ENCODE measurements at places on chromosomes 3 and 15.

- no peak for DNase-seq
These were observed 26.9 kb downstream of the MCTP2 start for GRCh38 chr15:94258246-94258645.

- no peak for DNase-seq
These were observed 61.9 kb downstream of the EIF3J start for GRCh38 chr15:44598892-44599291.

- no peak for DNase-seq
These were observed 741.8 kb downstream of the IGSF11 start for GRCh38 chr3:118292841-118293240.

DNA sequence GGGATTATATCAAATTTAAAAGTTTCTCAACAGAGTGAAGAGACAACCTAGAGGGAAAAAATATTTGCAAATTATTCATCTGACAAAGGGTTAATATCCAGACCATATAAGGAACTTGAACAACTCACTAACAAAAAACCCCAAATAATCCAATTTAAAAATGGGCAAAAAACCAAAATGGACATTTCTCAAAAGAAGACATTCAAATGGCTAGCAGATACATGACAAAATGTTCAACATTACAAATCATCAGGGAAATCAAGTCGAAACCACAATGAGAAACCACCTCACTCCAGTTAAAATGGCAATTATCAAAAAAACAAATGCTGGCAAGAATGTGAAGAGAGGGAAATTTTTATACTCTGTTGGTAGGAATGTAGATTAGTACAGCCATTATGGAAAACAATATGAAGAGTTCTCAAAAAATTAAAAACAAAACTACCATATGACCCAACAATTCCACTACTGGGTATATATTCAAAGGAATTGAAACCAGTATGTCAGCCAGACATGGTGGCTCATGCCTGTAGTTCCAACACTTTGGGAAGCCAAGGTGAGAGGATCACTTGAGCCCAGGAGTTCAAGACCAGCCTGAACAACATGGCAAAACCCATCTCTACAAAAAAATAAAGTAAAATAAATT, 88.5 kb downstream of the CSNK1G1 start:
- DNase-seq, result no peak

GRCh38 chr3:77281721-77282120, 241.8 kb downstream of the ROBO2 start:
- DNase-seq, result no peak

DNA sequence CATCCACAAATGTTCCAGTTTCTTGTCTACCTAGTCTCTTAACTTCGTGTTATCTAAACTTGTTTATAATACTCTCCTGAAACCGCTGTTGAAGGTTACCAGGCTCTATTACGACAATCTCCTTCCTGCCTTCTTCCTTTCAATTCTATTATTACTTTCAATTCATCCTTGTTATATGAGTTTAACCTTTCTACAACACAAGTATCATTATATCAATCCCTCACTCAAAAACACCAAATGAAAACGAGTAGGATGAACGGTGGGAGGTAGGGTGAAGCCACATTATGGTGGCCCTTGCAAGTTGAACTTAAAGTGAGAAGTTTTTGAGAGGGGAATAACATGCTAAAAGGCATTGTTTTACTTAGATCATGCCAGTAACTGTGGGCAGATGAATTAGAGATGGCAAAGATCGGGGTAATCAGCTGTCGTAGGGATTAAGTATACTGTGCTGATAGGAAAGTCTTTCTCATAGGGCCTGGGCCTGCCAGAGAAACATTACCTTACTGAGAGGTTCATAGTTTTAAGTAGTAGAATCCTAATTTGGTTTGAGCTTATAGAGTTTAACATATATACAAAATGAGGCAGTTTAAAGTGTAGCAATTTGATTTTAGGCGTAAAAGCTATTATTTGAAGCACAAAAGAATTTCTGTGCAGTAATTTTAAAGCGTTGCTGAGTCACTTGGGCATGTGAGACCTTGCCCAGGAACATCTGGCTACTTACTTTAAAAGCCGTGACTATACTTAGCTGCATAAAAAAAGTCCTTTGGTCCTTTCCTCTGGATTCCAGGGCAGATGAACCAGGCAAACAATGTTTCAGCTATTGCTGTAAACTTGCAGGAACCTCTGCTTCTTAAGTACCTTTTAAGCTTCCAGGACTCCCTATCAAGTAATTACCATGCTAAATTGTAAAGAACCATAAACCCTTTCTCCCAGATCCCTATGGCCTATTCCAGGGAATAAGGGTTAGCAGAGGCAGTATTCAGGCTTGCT, 3.3 kb upstream of the CEP97 start:
- DNase-seq, result no peak

GRCh38 chr3:177883957-177884356, 652.3 kb upstream of the KCNMB2 start:
- no peak for DNase-seq

GRCh38 chr3:179589143-179589542, 15.3 kb downstream of the MRPL47 start:
- DNase-seq, result no peak

DNA sequence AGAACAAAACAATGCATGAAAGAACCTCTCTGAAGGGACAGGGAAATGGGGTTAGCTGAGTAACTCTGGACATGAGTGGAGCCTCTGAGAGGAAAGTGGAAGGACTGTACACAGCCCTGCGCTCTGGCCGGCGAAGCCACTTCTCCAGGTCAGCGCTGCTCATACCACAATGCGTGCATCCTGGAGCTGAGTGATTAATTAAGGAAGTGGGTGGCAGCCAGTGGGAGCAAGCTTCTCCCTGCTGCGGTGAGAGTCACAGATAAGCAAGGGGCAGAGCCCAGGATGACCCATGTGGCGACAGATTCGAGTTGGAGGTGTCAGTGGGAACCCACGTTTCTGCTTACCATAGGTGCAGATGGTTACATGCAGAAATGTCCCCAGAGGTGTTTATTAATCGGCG, 48.0 kb downstream of the KLF15 start:
- DNase-seq, result no peak

- DNase-seq, result no peak
These were observed 65.8 kb downstream of the ECT2 start for GRCh38 chr3:172816281-172816680.

GRCh38 chr15:60788692-60789103, 309.8 kb upstream of the ICE2 start:
- no peak for DNase-seq

DNA sequence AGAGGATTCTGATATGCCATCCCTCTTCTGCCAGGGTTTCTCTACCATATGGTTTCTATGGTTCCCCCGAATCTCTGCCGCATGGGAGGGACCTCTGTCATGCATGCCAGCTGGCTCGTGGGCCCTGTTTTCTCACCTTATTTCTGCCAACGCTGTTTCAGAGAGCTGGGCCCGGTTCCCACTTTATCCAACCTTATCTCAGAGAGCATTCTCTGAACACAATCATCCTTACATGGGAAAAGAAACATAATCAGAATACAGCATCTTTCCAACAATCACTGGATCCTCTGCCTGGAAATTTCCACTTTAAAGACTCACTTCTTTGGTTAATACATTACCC, 234.5 kb upstream of the ZBTB20 start:
- DNase-seq, result no peak

DNA sequence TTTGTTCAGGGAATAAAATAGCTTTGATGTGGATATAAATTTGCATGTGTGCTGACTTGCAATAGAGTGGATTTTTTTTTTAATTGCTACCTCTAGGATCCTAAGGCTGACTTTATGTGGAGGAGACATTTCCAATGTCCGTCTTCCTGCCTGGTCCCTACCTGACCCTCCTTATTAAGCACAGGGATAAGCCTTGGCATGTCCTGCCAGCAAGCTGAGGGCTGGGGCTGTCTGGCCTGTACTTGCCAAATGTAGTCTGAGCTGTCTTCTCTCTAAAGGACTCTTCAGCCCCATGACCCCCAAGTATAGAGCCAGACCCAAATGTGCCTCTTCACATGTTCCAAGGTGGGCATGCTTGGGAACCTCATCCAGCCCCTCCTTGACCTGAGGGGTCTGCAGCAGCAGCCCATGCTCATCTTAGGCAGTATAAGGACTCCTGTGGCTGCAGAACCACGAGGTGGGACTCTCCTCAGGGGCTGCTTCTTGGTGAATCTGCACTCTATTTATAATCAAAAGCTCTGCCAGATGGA, 88.8 kb downstream of the CACNA1D start:
- no peak for DNase-seq

DNA sequence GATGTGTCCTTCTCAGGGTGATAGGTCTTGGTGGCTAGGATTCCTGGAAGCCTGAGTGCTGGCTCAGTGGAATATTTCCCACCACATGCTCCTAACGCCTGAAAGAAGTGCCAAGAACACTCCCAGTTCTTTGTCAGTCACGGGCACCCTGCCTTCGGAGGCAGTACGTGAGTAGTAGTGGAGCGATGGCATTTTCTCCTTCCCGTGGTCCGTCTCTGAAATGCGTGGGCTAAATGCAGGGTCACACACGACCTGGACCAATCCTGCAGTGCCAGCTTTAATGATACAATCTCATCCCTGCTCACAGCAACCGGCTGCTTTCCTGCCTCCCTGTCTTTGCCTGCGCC, 14.5 kb downstream of the H1-8 start:
- no peak for DNase-seq

DNA sequence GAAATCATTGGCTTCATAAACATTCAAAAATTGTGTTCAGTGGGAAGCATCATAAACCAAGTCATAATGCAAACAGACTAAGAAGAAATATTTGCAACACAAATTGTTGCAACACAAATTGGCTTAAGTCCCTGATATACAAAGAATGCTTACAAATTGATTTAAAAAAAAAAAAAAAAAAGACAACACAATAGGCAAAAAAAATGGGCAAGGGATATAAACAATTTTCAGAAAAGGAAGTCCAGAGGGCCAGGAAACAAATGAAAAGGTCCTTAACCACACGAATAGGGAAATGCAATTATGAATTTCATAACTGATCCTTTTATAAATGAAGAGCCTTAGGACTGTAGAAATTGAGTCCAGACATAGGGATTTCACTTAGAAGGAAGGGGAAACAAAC, 98.9 kb downstream of the LRRK1 start:
- DNase-seq, result no peak

GRCh38 chr15:90060797-90061196, 41.5 kb downstream of the IDH2 start:
- DNase-seq, result no peak

GRCh38 chr3:131026321-131027151, at the start of the genes ASTE1 and NEK11:
Gene ASTE1 (minus strand): TSS chr3:131026825. CDS start chr3:131025306, 1,519 bp downstream.
Gene NEK11 (plus strand): TSS chr3:131026877. CDS start chr3:131029709, 2,832 bp downstream.
- DNase-seq, result peak; percentile 39

DNA sequence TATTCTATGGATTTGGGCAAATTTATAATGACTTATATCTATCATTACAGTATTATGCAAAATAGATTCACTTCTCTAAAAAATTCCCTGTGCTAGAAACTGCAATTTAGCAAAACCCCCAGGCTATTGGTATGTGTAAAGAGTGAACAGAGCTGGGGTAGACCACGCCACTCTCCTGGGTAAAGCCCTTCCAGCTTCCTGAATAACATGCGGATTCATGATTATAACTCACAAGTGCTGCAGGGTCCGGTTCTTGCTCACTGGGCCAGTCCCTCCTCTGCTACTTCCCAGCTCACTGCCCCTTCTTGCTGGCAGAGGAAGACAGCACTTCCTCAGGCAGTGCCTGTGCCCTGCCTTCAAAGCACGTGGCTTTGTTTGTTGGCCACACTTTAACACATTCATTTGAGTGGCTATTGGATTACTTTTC, 4.1 kb downstream of the CD80 start:
- DNase-seq, result no peak

DNA sequence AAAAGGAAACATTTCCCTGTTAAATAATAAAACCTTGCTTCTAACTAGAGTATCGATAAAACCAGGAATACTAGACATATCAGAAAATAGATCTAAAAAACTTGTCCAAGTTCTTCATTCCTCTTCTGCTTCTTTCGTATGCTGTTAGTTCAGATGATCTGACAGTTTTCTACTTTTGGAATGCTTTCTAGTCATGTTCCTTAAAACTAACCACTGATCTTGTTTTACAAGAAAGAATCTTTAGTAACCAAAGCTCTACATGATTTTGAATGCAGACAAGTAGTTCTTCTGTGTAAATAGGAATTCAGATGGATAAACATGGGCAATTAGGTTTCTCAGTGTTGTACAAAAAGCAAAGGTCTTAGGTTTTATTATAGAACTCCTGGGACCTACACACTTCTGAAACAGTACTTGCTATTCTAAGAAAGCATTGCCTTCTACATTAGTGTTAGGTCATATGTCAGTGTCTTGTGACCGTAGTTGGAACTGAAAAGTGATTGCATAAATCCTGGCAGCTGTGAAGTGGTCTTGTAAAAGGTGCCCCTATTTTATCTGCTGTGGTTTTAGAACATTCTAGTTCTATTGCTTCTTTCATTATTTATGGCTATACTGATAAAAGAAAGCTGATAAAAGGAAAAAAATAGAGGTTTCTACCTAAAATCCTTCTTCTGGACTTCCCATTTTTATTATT, 40.7 kb downstream of the SNRK start:
- no peak for DNase-seq

GRCh38 chr3:195226445-195226844, 44.5 kb downstream of the XXYLT1 start:
- DNase-seq, result no peak

DNA sequence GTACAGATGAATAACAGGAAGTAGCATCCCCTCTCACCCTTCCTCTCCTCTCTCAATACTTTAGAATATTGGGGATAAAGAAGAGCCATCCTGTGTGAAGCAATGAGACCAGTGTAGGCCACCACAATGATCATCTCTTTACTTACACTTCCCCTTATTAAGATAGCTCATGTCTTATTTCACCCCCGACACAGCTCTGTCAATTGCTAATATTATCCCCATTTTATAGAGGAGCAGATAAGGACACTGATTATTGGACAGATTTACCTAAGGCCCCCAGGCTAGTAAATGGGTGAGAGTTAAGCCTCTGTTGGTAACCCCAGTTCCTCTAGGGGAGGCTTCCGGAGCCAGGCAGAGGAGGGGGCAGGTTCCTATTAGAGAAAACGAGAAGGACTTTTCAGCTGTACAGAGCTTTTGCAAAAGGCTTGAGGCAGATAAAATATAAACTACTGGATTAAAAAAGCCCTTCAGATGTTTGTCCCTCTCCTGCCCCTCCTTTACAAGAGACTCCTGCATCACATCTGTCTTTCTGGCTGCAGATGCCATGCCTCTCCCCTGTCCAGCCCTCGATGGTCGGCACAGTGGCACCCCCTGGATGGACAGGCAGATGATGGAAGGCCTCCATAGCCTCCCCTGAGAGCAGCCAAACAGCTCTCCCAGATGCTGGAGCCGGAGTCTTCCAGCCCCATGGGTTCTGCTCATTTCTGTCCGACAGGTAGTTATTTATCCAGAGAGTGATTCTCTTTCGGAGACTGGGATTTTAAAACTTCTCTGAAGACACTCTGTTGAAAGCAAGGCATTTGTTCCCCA, 49.4 kb upstream of the LCTL start:
- DNase-seq, result no peak

- DNase-seq, result no peak
These were observed 165.2 kb downstream of the GREM1 start for GRCh38 chr15:32882955-32883354.

Data from iPS DF 6.9 (cell line).